Hippocampal formation (tissue), 2 donors: ENCODE measurements at places on chromosomes 2 and 18.

GRCh38 chr2:202022755-202023154 lies 10.9 kb upstream of the FZD7 start:
- DNase-seq = no peak

DNA sequence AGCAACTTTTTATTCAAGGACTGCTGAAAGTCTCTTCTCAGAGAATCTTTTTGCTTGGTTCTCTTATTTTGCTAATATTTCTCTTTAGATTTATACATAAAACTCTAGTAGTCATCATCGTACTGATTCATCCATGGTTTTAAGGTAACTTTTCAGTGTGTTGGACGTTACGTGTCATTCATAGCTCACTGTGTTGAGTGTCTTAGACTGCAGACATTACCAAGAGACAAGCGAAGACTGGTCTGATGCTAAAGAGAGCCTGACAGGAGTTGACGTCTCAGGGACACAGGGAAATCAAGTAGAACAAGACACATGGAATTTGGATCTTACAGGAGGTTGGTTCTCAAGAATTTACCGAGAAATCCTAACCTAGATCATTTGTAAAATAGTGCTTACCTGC lies 25.5 kb downstream of the RBM44 start:
- DNase-seq = no peak

DNA sequence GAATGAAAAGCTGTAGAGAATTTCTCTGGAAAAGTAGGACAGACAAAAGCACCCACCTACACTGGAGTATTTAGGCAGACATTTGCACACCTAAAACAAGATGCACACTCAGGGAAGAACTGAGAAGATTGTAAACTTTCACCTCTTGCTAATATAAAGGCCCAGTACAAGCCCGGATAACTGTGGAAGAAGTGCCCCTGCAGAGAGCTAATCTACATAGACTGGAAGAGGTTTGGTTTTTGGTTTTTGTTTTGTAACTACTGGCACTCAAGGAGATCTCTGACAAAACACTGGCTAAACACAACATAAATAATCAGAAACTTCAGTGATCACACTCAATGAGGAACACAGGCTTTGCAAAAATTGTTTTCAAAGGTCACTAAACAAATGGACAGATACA lies 782.2 kb upstream of the SLC8A1 start:
- DNase-seq = no peak

GRCh38 chr2:60353406-60353800 lies 200.1 kb downstream of the BCL11A start:
- DNase-seq = no peak

GRCh38 chr2:68822207-68822872 lies 48.9 kb downstream of the BMP10 start:
- no peak for DNase-seq
